NCI-H1436 (cell line): ENCODE measurements at places on chromosomes 1 and 21.
A peak's percentile ranks its signal among the peaks of the same experiment; 100 is the strongest.

- DNase-seq: no peak
Observed at GRCh38 chr1:161159913-161160243, 578 bp downstream of the USP21 start.

GRCh38 chr1:158830074-158830677, 975 bp upstream of the MNDA start:
- no peak for DNase-seq

GRCh38 chr21:14763695-14764064, 217.6 kb upstream of the SAMSN1 start:
- DNase-seq: no peak

DNA sequence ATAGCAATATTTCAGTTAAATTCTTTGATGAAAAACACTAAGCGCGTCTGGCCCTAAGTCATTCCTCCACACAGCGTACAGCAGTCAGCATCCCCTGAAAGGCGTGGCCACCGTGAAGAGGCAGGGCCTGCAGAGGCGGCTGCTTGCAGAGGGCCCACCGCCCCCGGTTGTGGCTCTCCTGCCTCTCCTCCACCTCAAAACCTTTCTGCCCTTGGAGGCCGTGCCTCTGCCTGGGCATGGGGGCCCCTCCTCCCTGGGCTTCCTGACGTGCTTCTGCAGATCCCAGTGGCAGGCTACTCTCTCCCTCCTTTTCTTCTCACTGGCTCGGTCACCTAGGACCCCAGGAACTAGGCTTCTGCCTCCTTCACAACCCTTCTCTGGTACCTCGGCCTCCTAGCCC, 16.2 kb downstream of the CLSTN1 start:
- DNase-seq: no peak

DNA sequence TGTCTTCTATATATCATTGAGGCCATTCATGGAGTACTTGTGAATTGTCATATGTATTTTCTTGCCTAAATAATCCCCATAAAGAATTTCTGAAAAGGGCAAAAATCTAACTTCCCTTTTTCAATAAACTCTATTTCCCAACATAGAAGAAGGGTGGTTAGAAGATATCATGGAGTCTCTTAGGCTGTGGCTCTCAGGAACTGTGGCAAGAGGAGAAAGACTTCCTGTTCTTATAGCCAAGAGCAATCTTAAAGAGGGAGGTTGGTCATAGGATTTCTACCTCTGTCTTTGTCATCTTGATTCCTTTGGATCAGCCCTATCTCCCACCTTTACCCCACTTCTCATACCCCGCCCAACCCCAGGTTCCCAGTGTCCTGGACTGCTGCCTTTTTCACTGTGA, 175.8 kb downstream of the TYW3 start:
- no peak for DNase-seq

GRCh38 chr1:98893371-98893770, 111.3 kb downstream of the PLPPR5 start:
- DNase-seq: no peak

DNA sequence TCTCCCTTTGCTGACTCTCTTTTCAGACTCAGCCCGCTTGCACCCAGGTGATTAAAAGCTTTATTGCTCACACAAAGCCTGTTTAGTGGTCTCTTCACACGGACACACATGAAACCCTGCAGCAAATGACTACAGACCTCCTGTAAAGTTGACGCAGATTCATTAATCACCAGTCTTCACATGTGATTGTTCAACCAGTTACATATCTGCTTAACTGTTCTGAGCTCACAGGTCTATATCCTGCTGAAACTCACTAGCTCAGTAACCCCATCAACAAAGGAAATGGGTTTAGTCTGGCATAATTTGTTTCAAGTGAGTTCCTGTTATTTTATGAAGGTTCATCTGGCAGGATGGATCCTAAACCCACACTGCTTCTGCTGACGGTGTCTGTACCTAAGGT, 68.4 kb upstream of the GJA8 start:
- DNase-seq: no peak

GRCh38 chr1:213621077-213621476, 366.7 kb upstream of the PROX1 start:
- DNase-seq: no peak

- no peak for DNase-seq
Observed at GRCh38 chr1:39631361-39632322, 7.8 kb downstream of the HEYL start.

- no peak for DNase-seq
Observed at GRCh38 chr1:25641931-25642573, 25.5 kb downstream of the MAN1C1 start.

DNA sequence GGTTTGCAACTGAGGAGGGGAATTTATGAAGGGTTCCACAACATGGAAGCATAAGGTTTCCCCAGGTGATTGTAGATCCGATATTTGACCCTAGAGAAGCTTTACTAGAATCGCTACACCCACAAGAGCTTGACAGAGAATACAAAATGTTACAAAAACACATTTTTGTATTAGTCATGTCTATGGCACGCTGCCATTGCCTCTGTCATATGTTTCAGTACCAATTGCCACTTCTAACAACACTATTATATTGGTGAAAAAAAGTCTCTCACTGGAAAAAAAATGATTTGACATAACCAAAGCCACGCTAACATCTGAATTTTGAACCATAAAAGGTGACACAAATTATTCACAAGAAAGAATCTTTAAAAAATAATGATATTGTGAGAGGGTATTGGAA, 214.5 kb downstream of the KCNT2 start:
- DNase-seq: no peak

DNA sequence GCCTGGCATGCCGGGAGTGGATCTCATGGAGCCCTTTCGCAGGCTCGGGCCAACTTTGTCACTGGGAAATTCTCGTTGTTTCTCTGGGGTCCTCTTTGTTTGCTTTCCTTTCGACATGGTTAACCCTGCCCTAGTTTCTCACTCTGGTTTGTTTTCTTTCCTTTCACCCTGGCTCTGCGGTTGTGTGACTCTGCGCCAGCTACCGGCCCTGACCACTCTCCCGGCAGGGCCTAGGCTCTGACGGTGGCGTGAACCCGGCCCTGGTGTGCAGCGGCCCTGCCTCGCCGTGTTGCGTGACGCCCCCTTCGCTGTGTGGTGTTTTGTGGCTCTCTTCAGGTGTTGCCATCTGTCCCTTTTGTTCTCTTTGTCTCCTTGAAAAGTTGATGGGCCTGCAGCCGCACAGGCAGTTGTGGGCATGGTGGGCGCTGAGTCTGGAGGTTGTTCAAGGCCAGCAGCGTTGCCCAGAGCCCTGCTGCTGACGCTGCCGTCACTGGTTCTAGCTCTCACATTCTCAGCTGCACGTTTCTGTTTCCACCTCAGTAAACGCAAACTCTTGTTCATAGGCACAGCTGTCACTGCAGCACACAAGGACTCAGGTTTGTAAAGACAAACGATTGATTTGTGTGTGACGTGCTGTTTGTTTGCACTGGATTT, 64.6 kb upstream of the DIP2A start:
- no peak for DNase-seq

DNA sequence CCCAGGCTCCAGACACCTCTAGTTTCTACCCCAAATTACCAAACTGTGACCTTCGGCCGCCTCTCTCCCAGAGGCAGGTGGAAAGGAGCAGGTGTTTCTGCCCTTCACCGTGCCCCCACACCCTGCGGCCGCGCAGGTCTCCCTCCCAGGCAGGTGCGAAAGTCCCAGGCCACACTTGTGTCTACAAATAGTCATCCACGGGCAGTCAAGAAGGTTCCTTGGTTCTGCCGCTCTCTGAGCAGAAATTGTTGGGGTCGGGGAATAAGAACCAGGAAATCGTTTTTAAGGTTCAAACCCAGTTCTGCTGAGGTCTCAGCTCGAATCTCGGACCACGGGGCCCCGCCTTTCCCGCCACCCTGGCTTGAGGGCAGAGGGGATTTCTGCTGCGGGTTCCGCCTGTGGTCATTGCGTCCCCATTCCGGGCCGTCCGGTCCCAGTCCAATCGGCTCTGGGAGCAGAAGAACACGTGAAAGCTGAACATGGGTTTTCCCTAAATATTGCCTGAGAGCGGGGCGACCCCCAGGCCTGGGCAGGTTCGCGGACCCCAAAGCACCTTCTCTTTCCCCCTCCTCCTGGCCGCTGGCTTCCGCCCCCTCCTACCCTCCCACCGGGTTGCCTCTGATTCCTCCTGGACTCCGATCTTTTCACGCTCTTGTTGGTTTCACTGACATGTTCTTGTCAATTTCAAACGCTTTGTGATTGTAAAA, 1.2 kb upstream of the ATF3 start:
- DNase-seq: no peak

DNA sequence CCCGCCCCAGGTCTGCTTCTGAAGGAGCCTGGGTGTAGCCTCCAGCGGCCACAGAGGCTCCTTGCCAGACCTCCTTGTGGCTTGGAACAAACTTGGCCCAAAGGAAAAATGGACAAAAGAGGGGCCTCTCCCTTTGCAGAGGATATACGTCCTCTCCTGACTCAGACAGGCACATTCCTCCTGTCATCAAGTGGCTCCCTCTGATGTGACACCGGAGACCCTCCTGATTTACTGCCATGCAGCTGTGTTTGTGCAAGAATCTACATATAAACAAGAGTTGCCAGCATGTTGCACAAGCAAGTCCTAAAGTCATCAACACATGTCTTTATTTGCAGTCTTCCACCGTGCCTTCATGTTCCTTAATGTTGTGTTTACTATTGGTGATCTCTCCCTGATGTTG, 54.1 kb upstream of the F3 start:
- no peak for DNase-seq

GRCh38 chr1:100441146-100441545, 88.8 kb downstream of the CDC14A start:
- DNase-seq: no peak

DNA sequence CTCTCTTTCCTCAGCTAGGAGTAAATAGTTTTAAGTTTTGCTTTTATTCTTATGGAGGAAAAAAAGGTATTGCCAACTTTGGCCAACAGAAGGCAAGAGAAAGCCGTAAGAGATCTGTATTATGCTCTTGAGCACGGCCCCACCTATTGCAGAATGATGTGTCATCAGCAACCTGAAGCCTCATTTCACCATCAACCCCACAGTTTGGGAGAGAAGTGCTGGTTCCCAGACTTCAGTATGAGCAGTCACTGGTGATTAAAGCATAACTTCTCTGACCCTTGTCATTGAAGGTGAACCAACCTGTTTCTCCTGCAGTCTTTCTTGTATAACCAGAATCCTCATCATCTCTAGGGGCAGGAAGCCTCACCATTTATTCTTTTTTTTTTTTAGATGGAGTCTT, 100.2 kb downstream of the SIPA1L2 start:
- no peak for DNase-seq

DNA sequence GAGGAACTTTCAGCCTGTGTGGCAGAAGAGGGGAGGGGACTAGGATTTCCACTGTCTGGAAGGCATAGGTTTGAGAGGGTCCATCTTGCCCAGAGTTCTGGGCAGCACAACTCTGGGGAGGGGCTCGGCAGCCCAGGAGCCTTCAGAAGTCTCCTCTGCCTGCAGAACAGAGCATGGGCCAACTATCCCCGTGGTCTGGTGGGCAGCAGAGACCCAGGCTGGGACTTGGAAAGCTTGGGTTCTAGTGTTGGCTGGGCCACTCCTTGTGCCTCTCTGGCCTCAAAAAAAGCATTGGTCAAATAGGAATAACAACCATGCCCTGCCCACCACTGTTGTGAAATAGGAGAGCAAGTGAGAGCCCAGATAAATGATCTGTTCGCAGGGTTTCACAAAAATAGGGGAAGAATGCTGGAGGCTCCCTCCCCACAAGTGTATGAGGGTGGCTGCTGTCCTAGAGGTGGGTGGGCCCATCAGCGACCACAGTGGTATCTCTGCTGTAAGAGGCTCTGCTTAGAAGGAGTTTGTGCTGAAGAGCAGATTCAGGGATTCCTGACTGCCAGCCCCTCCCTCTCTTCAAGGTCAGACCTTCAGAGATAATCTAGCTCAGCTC, 8.9 kb downstream of the EPHA10 start:
- no peak for DNase-seq

DNA sequence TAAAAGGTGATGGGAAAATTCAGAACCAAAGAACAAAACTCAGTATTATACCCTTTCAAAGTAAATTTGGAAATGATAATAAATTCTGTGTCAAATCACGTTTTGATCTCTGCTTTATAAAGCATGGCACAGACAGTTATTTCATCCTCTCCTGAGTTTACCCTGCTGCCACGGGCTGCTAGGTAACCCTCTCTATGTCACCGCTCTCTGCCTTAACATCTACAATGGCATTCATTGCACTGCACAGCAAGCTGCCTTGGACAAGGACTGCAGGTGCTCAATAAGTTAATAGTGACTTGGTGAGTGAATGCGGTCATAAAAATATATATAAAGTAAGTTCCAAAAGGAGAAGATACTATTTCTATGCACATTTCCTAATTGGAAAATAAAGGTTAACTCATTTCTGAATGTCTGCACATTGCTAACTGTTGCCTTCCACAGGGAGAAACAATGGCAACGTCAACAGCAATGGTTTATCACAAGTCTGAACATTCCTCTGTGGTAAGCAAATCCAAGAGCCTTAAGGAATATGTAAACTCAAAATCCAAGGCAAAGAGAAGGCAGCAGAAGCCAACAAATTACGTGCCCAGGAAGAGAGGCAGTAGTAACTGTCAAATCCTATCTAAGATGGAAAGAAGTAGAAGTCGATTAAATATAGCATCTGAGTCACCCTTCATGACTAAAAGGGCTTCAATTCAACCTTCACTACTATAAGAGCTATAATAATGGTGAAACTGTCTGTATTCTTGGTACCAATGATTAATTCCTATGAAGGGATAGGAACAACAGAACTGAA, 19.4 kb downstream of the FYB2 start:
- no peak for DNase-seq

GRCh38 chr1:78483903-78484302, 6.9 kb upstream of the PTGFR start:
- no peak for DNase-seq

DNA sequence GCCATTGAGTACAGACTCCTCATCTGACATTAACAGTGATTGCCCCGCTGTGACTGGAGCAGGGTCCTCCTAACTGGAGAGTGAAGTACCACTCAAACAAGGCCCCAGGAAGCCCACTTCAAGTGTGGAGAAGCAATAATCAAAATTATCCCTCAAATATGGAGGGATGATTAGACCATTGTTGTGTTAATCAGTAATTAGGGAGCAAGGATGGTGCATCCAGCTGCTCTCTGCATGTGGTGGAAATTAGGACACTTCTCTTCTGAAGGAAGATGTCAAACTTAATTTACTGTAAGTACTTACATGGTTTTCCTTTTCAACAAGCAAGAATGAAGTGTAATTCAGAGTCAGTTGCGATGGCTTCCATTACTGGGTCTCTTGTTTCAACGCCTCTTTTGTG, 3.4 kb upstream of the ZP4 start:
- peak; percentile 94 for DNase-seq

- no peak for DNase-seq
Observed at GRCh38 chr1:15358565-15359133, 51.0 kb upstream of the EFHD2 start.

GRCh38 chr1:93758842-93759515, 77.3 kb upstream of the BCAR3 start:
- DNase-seq: no peak

DNA sequence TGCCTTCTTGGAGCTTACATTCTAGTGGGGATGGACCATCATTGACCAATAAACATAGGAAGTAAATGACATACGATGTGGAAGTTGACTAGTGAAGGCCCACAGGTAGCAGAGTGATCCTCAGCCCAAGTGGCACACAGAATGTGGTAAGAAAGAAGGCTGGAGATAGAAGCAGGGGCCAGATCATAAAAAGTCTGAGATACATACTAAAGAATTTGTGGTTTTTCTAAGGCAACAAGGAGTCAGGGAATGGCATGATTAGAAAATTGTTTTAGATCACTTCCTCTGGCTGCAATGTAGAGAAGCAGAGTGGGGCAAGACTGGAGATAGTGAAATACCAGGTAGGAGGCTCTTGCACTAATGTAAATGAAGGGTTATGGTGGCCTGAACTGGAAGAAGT, 154.0 kb downstream of the VPS13D start:
- DNase-seq: no peak
